ENCODE measurements at places on chromosomes 3 and 15. TPM values are rescaled to one million over a fixed set of nuclear protein-coding genes. Genes with fewer than 3 reads are reported as not detected.

The PCNP gene
- total RNA-seq: 104 TPM

- no peak for DNase-seq
Observed at GRCh38 chr3:196193133-196193735, 18.0 kb downstream of the ZDHHC19 start.

The TMCO5A gene
- total RNA-seq: not detected

GRCh38 chr3:186298876-186299275, 63.2 kb downstream of the DGKG start:
- no peak for DNase-seq

The SEMA3G gene
- 5.0 TPM for total RNA-seq

The SI gene
- total RNA-seq: 0.03 TPM

DNA sequence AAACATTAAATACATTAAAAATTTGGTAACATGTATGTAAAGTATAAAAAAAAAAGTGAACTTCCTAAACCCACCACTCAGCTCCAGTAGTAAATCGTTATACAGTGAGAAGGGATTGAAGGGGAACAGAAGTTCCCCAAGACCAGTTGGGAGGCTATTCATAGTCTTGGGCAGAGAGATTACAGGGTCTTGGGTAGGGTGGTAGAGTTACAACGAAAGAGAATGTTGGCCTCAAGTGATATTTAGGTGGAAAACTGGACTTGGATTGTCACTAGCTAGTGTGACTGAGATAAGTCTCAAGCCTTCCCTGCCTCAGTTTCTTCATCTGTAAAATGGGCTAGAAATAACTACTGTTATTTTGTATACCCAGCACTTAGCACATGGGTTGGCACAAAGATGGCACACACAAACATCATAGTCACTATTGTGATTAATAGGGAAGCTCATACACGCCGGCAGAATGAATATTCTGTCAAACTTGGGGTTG, 431 bp upstream of the YEATS2 start:
- DNase-seq: no peak

- no peak for DNase-seq
Observed at GRCh38 chr3:142244056-142244455, 18.7 kb upstream of the GK5 start.

- no peak for DNase-seq
Observed at GRCh38 chr15:57379487-57379886, 3.2 kb downstream of the CGNL1 start.

- no peak for DNase-seq
Observed at GRCh38 chr15:90131848-90132247, 29.6 kb upstream of the IDH2 start.

DNA sequence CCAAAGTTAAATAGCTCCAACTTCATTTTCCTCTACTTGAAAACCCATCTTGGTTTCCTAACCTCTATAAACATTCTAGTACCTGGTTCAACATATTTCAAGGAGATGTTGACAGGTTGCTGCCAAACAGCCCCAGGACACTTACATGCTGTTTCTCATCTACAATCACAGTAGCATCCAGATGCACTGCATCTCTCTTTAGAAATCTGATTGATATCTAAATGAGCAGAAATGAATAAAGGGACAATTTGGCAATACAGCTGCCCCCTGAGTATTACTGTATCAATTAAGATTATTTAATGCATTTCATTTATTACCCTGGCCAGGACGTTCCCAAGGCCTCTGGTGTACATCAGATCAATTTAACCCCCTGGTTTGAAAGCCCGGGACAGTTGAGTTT, 74.0 kb downstream of the SSR3 start:
- no peak for DNase-seq

GRCh38 chr3:183892610-183893214, 8.0 kb upstream of the PARL start:
- DNase-seq: no peak

DNA sequence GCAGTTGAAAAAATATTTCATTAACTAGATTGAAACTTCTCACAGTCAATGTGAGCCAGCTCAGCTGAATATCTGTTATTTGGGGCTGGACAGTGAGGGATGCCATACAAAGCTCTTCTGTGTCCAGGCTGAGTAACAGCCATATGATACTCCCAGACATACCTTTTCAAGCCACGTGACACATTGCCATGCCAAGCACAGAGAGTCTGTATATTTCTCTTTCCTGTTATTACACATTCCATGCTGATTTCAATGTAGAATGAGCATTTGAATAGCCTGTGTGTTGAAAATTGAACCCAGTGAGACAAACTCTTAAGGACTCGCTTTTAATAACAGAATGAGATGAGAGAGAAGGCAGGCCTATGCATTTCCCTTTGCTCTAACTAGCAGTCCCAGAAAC, 334.7 kb upstream of the RASGRP1 start:
- DNase-seq: no peak

DNA sequence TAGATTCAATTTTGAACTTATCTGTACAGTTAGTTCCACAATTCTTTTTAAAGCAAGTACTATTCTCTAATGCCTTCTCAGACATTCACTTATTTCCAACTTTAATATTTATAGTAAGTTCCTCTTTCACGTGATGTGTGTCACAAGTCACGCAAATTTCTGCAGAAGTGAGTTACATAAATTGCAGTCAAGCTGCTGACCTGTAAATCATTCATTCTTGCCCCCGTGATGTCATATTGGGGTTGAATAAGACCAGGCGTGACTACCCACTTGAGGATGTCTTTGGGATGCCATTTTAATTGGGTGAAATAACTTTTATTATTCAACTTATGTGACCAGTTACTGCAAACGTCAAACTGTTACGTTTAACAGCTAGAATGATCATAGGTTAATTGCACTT, 15.1 kb downstream of the PPARG start:
- DNase-seq: no peak

DNA sequence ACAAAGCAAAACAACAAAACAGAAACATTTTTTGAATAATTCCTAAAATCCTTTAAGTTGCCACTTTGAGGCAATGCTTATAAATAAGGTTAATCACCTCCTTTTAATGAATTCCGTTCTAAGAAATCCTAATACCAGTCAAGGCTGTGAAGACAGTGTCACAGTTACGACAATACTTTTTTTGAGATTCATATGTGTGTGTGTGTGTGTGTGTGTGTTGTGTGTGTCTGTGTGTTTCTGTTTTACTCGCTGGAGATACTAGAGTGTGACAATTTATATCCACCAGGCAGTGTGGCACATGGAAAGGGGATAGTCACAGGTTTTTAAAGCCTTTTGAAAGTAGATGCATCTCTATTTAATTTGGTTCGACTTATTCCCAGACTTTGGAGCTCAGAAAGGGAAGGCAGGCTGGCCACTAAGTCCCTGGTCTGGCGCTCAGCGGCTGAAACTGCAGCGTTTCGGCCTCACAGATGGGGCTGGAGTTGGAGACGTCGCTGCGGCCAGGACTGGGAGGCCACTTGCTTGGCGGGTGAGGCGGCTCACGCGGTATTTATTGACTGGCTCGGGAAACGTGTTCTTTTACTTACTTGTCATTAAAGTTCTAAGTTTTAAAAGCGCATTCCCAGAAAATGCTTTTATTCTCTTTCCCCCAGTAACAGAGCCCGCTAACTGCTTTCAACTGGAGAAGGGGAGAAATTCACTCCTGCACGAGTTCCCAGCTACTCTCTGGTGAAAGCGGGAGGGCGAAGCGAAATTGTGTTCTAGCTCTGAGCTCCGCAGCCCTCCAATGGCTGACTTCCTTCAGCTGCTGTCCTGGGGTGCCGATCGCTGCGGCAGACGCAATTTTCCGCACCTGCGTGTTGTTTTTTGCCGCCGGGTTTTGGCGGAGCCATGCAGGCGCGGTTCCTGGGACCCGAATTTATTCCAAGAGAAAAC, 13.7 kb downstream of the ZIC1 start:
- no peak for DNase-seq

The ACVR2B gene
- 10.6 TPM for total RNA-seq

The CCR9 gene
- total RNA-seq: not detected

The GPR27 gene
- total RNA-seq: 7.4 TPM

The VIPR1 gene
- 0.50 TPM for total RNA-seq

GRCh38 chr15:68536331-68537095, 42.3 kb upstream of the CORO2B start:
- DNase-seq: no peak

The C3orf49 gene
- not detected for total RNA-seq

DNA sequence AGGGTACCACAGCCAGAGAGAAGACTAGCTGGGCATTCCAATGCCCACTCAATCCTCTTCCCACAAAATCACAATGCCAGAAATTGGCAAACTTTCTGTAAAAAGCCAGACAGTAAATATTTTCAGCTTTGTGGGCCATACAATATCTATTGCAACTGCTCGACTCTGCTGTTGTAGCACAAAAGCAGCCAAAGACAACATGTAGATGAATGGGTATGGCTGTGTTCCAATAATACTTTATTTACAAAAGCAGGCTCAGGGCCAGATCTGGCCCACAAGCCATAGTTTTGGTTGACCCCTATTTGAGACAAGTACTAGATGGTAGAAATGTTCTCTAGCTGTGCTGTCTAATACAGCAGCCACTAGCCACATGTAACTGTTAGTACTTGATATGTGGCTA, 330.9 kb downstream of the ERC2 start:
- no peak for DNase-seq

- DNase-seq: no peak
Observed at GRCh38 chr3:126982126-126982470, 817 bp upstream of the PLXNA1 start.

- DNase-seq: no peak
Observed at GRCh38 chr3:20747741-20748140, 561.7 kb upstream of the SGO1 start.

DNA sequence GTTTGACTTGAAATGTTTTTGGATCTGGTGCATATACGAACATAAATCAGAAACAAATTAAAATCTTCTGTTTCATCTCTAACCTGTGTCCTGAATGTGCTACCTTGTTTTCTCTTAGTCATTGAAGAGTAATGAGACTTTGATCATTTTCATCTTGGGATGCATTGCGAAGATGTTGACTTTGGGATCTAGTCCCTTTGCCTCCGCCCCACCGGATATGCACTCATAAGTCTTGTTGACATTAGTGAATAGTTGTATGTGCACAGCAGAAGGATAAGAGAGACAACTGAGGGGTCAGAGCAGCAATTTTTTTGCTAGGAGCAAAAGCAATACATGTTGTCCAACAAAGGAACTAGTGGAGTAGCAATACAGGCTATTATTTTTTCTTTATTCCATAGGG, 35.9 kb upstream of the SPRED1 start:
- DNase-seq: no peak

DNA sequence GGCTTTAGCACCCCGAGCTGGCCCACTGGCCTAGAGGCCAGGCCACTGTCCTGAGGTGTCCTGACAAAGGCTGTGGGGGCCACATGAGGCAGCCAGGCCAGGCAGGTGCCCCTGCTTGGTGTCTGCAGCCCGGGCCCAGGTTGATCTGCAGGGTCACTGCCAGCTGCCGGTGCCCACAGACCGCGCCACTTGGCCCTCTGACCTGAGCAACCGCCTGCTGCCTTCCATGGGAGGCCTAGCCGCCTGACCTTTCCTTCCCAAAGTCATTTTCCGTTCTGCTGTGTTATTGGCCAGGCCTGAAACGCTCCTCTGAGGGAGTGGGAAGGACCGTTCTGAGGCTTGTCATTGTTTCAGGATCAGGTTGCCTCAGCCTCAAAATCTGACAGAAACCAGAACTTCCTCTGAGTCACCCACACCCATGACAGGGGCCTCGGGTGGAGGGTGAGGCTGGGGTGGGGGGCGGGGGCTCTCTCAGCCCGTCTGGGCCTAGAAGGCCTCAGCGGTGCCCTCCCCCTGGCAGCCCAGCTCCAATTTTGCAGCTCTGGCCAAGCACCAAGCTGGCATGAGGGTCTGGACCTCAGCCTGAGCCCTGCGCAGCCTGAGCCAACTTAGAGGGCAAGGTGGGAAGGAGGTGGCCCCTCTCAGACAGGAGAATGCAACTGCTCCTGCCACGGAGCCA, 140.7 kb upstream of the MEF2A start:
- peak; percentile 7 for DNase-seq

DNA sequence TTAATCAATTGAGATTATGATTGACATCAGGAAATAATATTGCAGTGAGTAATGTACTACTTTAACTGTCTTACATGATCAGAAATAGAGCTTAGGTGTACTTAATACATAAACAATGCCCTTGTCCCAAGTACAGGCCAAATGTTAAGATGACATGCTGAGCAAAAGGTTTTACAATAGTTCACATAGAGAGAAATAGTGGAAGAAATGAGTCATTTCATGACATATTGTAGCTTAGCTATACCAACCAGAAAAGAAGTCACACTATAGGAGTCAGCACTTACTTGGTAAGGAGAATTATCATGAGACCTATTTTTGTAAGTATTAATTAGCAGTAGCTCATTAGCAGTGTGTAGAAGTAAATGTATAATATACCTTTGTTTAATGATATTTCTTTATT, 96.4 kb upstream of the NANOGP8 start:
- DNase-seq: no peak

The SLC6A11 gene
- total RNA-seq: 0.33 TPM

DNA sequence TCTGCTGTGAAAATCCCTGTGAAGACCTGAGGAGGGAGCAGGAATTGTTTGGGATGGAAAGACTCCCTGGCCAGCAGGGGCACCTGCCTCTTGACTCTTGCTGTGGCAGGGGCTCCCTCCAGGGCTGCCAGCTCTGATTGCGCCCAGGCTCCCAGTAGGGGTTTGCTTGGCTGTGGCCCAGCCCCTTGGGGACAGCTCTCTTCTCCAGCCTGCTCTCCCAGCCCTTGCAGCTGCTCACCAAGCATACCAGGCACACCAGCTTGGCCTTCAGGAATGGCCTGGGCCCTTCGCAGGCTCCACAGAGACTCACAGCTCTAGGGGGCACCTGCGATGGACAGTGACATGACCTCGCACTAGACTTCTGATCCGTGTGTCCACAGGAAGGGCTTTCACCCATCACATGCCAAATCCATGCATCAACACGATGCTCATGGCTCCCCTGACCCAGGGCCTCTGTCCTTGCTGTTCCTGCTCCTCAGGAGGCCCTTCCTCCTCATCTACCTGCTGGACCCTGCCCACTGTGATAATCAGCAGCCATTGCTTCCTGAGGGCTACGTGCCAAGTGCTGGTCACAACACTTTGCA, 61.8 kb downstream of the SCN5A start:
- no peak for DNase-seq

GRCh38 chr3:127083778-127084397, 101.0 kb downstream of the PLXNA1 start:
- no peak for DNase-seq

DNA sequence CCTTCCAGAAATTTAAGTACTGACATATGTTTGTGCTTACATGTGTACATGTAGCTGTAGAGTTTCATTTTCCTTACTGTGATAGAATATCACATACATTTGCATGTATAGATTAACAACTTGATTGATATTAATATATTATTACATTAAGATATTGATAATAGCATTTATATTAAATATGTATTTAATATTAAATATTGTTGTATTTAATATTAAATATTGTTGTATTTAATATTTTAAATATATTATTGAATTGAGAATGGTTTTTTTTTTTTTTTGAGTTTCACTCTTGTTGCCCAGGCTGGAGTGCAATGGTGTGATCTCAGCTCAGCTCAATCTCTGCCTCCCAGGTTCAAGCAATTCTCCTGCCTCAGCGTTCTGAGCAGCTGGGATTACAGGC, 76.5 kb downstream of the MYH15 start:
- DNase-seq: no peak

DNA sequence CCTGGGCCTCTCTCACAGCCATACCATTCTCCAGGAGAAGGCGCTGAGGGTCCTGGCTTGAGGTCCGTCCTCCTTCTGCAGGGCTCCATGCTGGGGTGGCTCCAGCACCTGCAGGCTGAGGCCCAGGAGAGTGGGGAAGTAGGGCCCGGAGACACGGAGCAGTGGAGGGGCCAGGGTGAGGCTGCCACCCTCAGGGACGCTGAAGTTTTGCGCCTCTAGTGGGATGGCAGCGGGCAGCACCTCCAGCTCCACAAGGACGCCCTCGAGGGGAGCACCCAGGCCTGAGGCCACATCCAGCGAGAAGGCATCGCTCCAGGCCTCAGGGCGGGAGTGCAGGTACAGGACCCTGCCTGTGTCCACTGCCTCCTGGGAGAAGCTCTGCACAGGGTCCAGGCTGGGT, 27.5 kb downstream of the CSPG4 start:
- DNase-seq: no peak

Measured in ovary (tissue), 10 donors.